ENCODE measurements at places on chromosomes 12 and 14. TPM values are rescaled to one million over a fixed set of nuclear protein-coding genes. Genes with fewer than 3 reads are reported as not detected.
A peak's percentile ranks its signal among the peaks of the same experiment; 100 is the strongest.

Gene TAS2R8
- not detected for total RNA-seq

Gene TUNAR
- 0.06 TPM for total RNA-seq

Gene LRRC9
- total RNA-seq = not detected

Gene RDH5
- total RNA-seq = 2.5 TPM

Gene PTMS
- total RNA-seq = 91.7 TPM

Gene PRB2
- not detected for total RNA-seq

Gene FAR2
- 13.5 TPM for total RNA-seq

Gene TTC7B
- total RNA-seq = 43.6 TPM

Gene EIF2S3B
- total RNA-seq = 2.9 TPM

Gene DEPDC4
- total RNA-seq = 1.0 TPM

Gene ZDHHC22
- not detected for total RNA-seq

- no peak for DNase-seq
Observed at GRCh38 chr14:72420749-72421474, 473.0 kb downstream of the DPF3 start.

- DNase-seq = no peak
Observed at GRCh38 chr14:54659365-54659764, 92.4 kb downstream of the SAMD4A start.

- no peak for DNase-seq
Observed at GRCh38 chr12:129615001-129615400, 288.8 kb downstream of the TMEM132D start.

GRCh38 chr14:96065661-96066459, 26.7 kb downstream of the C14orf132 start:
- no peak for DNase-seq

GRCh38 chr14:99273766-99274345, 1.9 kb upstream of the BCL11B start:
- DNase-seq = no peak

DNA sequence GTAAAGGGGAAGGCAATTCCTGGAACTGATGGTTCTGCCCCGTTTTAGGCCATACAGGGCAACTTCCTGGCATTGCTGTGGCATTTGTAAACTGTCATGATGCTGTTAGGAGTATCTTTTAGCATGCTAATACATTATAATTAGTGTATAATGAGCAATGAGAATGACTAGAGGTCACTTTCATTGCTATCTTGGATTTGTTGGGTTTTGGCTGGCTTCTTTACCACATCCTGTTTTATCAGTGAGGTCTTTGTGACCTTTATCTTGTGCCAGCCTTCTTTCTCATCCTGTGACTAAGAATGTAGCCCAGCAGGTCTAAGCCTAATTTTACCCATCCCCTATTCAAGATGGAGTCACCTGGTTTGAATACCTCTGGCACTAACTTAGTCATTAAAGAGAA, 51.2 kb downstream of the TESPA1 start:
- no peak for DNase-seq

DNA sequence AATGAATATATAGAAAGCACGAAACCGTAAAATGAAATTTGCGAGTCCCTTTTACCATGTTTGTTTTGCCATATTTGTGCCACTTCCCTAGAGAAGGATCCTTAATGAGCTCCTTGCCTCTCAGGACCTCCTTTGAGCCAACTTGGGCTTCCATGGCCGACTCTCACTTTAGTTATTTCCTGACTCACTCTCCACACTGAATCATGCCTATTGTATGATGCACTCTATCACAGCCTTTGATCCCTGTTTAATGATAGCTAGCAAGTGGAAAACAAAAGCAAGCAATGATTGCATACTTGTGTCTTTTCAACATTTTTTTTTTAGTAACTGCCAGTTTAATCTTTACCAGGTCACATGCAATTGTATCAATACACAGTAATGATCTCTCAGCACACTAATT, 153.2 kb downstream of the CCER1 start:
- peak; percentile 66 for DNase-seq

DNA sequence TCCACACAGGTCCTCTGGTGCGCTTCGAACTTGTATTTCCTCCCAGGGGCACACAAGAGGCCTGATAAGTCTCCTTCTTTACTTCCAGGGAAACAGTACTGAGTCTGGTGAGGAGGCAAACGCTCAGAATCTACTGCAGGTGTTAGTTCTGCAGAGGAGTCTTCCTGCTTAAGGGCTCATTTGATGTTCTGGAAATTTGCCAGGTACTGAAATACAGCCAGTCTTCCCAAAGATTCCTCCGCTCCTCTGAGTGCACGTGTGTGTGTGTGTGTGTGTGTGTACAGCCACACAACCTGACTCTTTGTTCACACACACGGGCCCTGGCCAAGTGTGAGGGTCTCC, 92.0 kb downstream of the FBXL14 start:
- no peak for DNase-seq

- no peak for DNase-seq
Observed at GRCh38 chr12:47882781-47883546, 21.8 kb downstream of the VDR start.

DNA sequence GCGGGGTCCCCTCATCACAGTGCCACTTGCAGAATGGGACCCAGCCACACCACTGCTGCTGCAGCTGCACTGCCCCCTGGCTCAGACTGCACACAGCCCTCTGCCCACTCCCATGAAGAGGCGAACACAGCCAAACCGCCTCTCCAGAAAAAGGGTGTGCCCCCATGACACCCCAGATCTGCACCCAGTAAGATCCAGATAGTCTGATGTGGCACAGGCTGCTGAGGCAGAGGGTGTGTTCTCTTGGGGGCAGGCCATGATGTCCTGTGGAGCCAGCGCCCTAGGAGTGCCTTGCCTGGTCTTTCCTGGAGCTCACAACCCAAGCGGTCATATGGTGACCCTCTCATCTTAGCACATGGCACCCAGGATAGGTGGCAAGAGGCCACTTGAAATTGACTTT, 44.4 kb downstream of the SLC8B1 start:
- no peak for DNase-seq

DNA sequence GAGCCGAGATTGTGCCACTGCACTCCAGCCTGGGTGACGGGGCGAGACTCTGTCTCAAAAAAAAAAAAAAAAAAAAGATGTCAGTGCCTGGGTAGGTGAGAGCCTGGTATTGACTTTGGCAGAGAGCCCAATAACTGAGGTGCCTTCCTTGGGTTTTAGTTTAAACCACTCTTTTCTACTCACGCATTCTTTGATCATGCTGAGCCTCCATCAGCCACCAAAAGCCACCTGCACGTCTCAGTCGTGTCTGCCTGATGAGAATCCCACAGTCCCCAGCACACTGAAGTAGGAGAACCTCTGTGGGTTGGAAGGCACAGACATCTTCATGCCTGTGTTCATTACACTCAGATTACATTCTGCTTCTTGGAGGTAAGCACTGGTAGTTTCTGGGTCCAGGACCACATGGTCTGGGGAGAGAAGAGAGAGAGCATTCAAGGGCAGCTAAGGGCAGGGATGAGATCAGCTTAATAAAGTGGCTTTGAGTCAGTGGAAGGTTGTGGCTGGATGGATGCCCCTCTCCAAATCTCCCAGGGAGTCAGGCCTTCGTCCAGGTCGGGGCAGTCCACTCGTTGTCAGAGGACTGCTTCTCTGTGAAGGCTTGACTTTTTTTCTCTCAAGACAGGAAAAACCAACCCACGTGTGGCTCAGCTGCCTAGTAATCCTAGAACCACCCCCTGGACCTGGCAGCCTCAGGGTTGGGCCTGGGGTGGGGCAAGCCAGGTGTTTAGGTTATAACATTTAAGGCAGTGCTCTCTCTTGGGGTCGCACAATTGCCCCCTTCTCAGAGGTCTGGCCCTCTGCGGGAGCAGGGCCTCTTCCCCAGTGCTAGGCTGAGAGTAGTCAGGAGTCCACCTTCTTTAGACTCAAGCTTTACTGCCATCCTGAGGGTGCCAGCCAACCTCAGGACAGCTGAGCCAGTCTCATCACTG, 32.6 kb upstream of the MAX start:
- DNase-seq = peak; percentile 37

DNA sequence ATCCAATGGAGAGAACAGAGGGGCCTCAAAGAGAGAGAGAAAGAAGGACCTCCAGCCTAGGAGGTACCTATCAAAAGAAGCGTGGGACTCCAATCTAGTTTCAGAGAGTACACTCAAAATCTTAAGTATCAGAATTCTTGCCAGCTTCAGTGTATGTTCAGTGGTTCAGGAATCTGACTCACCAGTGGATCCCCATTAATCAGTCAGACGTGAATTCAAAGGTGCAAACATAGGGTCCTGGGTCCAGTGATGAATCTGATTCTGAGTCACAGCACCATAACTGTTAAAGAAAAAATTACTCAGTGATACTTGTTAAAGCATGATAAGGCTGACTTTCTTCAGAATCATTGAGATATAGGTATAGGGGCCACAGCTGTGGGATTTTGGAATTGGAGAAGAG, 33.2 kb downstream of the ETNK1 start:
- peak; percentile 50 for DNase-seq

DNA sequence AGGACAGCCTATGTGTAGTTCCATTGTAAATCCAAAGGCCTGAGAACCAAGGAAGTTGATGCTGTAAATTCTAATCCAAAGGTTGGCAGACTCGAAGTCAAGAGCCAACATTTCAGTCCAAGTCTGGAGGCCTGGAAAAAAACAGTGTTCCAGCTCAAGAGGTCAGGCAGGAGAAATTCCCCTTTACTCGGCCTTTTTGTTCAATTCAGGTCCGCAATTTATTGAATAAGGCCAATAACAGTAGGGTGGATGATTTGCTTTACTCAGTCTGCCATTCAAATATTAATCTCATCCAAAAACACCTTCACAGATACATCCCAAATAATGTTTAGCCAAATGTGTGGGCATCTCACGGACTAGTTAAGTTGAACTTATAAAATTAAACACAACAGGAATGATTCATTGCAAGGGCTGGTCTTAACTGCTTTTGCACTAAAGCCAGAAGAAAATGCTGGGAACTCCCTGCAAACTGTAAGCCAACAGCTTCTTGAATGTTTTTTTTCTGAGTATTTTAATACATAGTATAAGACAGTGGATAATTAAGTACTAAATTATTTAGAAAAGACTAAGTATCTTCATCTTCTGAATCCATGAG, 197.4 kb upstream of the GARIN6 start:
- DNase-seq = peak; percentile 85

- no peak for DNase-seq
Observed at GRCh38 chr14:99590746-99591555, 13.1 kb downstream of the CCDC85C start.

DNA sequence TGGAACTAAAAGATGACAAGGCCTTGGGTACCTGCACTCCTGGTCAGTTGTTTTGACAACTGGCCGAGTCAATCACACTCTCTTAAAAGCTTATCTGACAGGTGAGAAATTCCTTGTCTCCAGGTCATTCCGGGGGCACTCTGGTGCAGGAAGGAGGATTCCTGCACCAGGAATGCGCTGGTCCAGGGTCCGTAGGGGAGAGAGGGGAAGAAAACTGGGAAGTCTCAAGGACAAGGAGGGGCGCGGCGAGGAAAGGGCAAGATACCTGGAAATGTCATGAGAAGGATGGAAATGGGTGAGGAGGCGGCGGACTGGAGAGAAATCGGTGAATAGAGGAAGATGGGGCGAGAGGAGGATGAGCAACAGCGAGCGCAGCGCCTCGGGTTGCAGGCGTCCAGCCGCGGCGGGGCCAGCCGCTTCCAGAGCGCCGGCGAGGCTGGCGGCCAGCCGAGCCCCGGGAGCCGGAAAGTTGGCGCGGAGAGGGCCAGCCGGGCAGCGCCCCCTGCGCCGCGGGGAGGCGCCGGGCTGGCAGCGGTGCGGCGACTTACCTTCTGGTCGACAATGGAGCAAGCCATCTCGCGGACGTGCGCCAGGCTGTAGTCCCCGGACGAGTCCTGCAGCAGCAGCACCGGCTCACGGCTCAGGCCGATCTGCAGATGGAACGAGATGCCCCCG, 809 bp downstream of the PRKD1 start:
- no peak for DNase-seq

- DNase-seq = no peak
Observed at GRCh38 chr12:132474237-132474741, 15.7 kb upstream of the FBRSL1 start.

DNA sequence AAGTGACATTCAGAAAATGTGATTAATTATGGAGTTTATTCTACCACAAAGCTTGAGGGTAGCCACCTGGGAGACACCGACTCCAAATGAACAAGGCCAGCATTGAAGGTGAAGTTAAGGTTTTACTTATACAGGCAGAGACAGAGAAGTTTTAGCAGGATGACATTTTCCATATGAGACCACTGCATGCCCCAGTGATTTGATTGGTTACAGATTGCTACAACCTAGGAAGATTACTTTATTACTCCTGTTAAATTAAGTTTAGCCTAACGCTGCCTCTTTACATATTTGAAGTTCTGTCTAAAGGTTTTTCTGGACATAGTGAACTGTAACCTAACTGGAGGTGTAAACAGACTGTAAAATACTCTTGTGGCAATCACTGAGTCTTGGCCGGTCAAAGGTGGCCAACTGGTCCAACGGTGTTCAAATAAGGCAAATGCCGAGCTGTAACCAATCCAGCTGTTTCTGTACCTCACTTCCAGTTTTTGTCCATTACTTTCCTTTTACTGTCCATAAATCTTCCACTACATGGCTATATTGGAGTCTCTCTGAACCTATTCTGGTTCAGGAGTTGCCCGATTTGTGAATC, 57.2 kb downstream of the RIN3 start:
- DNase-seq = no peak
